ENCODE measurements at places on chromosomes 13 and 19. TPM values are rescaled to one million over a fixed set of nuclear protein-coding genes. Genes with fewer than 3 reads are reported as not detected.

- DNase-seq, result no peak
These were observed 6.0 kb downstream of the GPR183 start for GRCh38 chr13:99301056-99301838.

- no peak for DNase-seq
These were observed 9.6 kb upstream of the TIMM44 start for GRCh38 chr19:7953060-7953459.

GRCh38 chr19:4976401-4977298, 7.7 kb downstream of the KDM4B start:
- DNase-seq, result peak; percentile 89

DNA sequence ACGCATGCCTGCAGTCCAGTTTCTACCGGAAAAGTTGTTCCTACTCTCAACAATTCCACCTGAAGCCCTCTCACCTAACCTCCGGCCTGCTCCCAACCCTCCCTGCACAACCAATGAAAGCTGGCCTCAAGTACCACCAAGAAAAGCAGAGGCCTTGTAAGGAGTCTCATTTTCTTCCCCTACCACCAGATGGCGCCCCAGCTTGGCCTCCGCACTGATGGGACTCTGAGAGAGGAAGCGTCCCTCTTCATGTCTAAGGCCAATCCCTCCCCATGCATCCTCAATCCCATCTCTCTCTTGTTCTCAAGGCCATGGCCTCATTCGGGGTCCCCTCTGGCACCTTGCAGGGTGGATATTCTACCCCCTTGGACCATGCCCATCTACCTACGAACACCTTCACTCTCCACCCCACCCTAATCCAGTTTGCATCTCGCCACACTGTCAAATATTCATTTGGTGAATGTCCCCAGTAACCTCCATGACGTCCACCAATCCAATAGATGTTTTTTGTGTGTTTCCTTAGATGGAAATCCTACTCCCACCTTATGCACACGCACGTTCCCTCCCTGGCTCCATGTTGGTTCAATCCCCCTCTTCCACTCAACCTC, 412.8 kb downstream of the ZNF536 start:
- no peak for DNase-seq

- no peak for DNase-seq
These were observed 16.7 kb downstream of the GRIK5 start for GRCh38 chr19:42053037-42053935.

DNA sequence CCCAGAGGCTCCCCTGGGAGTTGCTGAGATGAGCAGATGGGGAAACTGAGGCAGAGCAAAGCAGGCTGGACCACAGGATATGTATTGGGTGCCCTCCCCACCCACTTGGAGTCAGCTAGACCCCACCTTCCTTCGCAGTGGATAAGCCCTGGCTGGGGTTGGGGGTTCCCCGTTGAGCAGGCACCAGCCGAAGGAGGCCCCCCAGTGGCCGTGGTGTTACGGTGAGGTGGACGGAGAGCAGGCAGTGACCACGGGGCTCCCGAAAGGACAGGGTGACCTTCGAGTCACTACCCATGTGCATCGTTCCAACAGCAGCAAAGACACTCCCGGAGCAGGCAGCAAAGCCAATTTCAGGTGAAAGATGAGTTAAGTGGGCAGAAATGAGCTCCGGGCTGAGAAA, 62.4 kb upstream of the ADGRE5 start:
- DNase-seq, result no peak

- DNase-seq, result no peak
These were observed 3.2 kb downstream of the ELAVL1 start for GRCh38 chr19:8001995-8002849.

GRCh38 chr13:19881641-19882040, 18.2 kb upstream of the ZMYM5 start:
- DNase-seq, result no peak

GRCh38 chr19:3386447-3387234, 20.3 kb downstream of the NFIC start:
- DNase-seq, result no peak

DNA sequence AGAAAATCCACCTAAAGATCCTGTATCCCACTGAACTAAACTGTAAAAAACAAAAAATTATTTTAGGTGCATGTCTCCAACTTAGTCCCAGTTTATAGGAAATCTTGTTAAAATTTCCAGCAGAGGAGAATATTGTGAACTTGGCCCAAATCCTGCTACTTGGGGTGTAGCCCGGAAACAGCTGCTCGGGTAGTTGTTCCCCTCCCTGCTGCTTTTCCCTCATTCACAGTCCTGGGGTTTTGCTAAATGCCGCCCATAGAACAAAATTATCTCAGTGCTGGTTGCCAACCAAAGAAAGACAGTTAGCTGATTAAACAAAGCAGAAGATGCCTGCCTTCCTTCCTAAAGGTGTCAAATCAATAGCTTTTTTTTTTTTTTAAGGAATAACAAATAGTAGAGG, 330.5 kb upstream of the KLF12 start:
- no peak for DNase-seq

- no peak for DNase-seq
These were observed 19.2 kb upstream of the GNA15 start for GRCh38 chr19:3116621-3117020.

GRCh38 chr19:40005691-40006272, 8.9 kb downstream of the ZNF546 start:
- DNase-seq, result no peak

DNA sequence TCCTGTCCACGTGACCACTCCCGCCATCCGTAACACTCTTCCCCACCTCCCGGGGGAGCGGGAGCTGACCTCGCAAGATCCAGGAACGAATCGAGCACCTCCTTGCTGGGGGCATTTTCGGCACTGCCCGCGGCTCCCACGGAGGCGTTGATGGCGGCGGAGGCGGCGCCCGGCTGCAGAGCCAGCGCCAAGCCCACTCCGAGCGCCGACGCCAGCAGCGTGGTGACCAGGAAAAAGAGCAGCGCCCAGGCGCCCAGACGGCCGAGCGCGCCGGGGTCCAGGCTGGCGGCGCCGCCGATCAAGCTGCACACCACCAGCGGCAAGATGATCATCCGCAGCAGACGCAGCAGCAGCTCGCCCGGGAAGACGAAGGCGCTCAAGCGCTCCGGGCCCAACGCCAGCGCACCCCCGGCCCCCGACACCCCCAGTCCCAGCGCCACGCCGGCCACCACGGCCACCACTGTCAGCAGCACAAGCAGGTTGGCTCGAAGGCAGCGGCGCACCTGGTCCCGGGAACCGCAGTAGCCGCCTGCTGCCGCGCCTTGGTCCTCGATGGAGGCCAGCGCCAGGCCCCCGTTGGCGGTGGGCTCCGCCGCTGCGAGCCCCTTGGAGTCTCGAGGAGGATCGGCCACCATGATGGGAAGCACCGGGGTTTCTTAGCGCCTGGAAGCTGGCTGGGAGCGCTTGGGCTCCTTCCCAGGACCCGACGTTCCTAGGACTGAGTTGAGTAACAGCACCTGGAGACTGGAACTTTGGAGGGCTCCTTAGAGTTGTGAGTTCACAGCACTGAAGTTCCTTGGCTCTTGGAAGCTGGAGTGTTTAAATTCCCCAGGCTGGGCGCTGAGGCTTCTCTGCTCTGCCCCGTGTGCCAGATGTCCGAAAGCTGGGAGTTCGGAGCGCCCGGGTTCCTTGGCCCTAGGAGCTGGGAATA, 798 bp downstream of the SLC1A5 start:
- no peak for DNase-seq

- no peak for DNase-seq
These were observed 9.3 kb upstream of the ZNF554 start for GRCh38 chr19:2810141-2811091.

GRCh38 chr19:13729859-13730258, 34.5 kb upstream of the MRI1 start:
- no peak for DNase-seq

DNA sequence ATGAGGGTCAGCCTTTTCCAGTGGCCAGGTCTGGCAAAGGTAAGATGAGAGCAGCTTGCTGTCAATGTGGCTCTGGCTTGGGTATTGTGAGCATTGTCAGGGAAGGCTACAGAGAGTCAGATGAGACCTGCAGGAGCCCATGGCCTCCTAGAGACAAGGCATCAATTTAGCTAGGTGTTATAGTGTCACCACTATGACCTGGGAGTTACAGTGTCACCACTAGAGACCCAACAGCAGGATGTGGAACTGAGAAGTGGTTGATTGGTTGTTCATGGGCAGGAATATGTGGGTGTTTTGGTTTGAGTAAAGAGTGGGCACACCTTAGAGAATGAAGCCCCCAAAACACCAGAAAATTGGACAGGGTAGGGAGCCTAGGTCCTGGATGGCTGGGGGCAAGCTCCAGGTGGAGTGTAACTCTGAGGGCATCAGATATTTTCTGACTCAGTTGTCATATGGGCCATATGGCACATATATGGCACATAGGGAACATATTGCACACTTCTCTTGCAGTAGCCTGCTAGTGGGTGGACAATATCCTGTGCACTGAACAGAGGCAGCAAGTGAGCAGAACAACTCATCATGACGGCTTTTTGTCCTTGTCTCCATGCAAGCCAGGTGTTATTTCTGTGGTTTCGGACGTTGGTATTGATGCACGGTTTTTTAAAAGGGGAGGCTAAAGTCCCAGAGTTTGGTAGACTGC, 46.3 kb upstream of the CEACAM21 start:
- DNase-seq, result no peak

- peak; percentile 39 for DNase-seq
These were observed 12.3 kb upstream of the SLC35E1 start for GRCh38 chr19:16584248-16585093.

DNA sequence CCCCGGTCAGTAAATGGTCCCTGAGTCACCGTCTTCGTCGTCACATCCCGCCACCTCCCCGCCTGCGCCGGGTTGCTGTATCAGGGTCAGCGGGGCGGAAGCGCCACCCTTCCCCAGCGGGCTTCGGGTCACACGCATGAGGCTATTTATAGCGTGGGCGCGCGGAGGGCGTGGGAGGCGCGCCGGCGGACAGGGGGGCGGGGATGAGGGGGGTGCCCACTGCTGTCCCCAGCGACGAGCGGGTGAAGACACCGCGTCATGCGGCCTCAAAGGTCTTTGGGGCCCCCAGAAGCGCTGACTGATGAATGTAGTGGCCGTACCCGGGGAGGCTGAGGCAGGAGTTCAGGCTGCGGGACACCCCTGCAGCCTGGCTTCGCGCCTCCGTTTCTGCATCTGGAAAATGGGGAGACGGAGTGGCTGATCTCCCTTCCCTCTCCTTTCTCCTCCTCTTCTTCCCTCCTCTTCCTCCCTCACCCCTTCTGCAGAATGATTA, 7.9 kb downstream of the UNC13A start:
- DNase-seq, result peak; percentile 41

DNA sequence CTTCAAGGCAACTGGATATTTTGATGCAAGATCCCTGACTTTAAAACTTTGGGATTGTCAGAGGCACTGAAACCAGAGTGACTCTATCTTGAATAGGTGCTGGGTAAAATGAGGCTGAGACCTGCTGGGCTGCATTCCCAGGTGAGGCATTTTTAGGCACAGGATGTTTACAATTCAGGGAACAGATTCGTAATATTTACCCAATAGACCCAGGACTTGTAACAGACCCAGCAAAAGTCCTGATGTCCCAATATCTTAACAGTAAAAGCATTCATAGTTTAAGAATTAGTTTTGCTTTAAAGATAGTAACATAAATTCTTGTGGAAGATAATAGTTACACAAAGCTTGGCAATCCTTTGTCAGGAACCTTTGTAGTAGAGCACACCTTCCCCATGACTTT, 166.2 kb downstream of the FGF14 start:
- DNase-seq, result no peak

DNA sequence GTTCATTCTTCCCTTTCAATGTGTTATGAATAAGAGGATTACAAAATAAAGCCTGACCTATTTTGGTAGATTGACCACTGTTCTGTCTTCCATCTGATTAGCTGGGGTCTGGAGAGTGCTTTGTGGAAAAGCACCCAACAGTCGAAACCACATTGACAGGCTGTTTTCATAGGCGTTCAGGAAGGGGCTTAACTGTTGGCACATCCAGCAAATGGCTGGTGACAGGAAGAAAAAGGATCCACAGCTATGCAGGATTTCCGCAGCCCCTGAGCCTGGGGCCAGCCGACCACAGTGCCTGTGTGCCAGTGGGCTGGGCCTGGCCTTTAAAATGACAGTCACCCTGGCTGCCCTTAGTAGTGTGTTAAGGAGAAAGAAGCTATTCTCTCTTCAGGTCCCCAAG, 113.3 kb downstream of the SIPA1L3 start:
- DNase-seq, result no peak

DNA sequence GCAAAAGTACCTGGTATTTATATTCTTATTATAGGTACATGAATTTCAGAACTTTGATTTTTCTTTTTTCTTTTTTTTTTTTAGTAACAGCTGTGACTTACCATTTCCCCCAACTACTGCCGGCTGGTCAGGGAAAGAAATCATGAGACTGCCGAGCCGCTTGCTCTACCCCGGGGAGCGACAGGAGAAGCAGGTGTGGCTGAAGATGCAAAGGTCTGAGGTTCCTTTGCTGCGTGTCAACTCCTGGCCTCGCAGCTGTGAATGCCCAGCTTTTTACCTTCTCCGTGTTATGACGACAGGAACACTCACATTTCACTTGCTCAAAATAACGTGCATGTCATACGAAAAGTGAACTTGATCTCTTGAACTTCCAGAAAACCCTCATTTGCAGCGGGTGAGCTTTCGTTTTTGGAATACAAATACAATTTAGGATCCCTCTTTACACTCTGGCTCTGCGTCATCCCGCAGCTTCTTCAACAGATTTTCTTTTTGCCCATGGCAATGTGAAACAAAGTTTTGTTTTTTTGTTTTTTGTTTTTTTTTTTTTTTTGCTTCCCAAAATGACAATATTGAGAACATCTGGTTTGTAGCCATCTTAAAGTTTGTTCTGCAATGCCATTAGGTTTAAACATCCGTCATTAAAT, 117.9 kb downstream of the EFNB2 start:
- DNase-seq, result no peak

DNA sequence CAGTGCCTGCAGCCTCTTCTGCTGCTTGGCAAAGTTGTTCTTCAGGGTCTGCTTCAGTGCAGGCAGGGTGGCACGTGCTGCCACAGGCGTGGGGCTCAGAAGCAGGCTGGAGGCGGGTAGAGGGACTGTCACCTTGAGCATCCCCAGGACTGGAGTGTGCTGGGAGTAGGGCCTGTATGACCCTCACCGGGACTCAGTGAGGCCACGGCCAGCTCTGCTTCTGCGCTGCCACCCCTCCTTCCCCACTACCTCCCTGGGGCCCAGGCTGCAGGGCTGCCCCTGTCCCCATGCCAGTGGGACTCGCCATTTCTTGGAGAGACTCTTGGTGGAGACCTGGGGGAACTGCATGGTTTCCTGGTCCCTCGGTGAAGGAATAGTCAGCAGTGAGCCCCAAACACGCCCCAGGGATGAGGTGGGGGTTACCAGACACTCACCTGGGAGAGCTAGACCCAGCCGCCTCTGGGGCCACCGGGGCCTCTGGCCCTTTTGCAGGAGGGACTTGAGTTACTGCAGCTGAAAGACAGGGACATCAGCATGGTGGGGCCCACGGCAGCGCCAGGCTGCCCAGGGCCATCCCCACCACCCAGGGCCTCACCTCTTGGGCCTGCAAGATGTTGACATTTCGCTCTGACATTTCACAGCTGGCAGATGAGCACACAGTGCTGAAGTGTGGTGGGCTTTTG, 29.9 kb downstream of the TUBA3C start:
- DNase-seq, result no peak

The NLRP4 gene
- polyA plus RNA-seq, result not detected

The CLIP3 gene
- 14.7 TPM for polyA plus RNA-seq

The TBXA2R gene
- polyA plus RNA-seq, result 0.54 TPM

The LRRC63 gene
- polyA plus RNA-seq, result not detected

The KLC3 gene
- not detected for polyA plus RNA-seq

The KLK1 gene
- 0.17 TPM for polyA plus RNA-seq

The ZNF30 gene
- 1.1 TPM for polyA plus RNA-seq

The ELOF1 gene
- polyA plus RNA-seq, result 70.7 TPM
